Stimulated activated CD8-positive, alpha-beta memory T cell treated with anti-CD3 and anti-CD28 coated beads, Interleukin-12 subunit alpha, Interleukin-12 subunit beta, amount 100 ng/mL, for 4 hours (primary cell): ENCODE measurements at places on chromosomes 4 and X.

GRCh38 chr4:10925996-10926395, 241.4 kb upstream of the CLNK start:
- no peak for DNase-seq

- DNase-seq = no peak
Observed at GRCh38 chr4:57854748-57855147, 744.6 kb upstream of the IGFBP7 start.

DNA sequence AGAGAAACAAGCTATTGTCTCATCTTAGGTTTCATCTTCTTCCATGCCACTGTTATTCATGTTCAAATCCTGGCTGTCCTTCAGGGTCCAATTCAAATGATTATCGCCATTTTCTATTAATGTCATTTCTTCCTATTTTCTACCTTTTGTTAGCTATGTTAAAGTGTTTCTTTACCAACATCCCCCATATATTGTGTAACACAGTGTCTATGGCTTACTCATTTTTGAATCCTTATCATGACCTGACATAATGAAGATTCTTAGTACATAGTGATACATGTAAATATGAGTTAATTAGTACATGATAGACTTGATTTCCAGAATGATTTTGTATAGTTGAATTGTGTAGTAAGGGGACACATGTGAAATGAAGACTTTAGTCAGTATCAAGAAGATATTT, 152.4 kb downstream of the SNCA start:
- no peak for DNase-seq

GRCh38 chr4:95439896-95440295, 108.9 kb downstream of the UNC5C start:
- no peak for DNase-seq

- no peak for DNase-seq
Observed at GRCh38 chr4:177728361-177729152, 286.3 kb upstream of the AGA start.

GRCh38 chrX:109733613-109734083, 591 bp upstream of the ACSL4 start:
- no peak for DNase-seq

- peak; percentile 50 for DNase-seq
Observed at GRCh38 chr4:1693131-1693896, 9.2 kb upstream of the FAM53A start.

DNA sequence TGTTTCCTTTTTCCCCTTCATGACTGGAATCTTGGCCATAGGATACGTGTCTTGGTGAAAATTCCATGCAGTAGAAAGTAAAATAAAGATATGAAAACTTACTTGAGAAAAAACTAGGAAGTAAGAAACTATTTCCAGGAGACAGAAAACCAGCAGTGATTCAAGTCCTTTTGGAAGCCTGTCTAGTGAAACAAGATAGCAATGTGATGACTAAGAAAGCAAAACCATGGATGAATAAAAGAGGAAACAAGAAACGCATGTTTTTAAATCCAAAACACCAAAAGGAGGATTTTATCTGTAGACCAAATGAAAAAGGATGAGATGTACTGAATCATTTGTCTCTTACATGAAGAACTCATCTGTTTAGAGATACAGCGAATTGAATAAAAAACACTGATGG, 1430.0 kb downstream of the ARAP2 start:
- no peak for DNase-seq

GRCh38 chrX:17737986-17738713, 857 bp downstream of the SCML1 start:
- DNase-seq = peak; percentile 17

- no peak for DNase-seq
Observed at GRCh38 chr4:6788123-6788522, 5.6 kb downstream of the KIAA0232 start.

- DNase-seq = no peak
Observed at GRCh38 chrX:6041630-6042029, 187.0 kb downstream of the NLGN4X start.

DNA sequence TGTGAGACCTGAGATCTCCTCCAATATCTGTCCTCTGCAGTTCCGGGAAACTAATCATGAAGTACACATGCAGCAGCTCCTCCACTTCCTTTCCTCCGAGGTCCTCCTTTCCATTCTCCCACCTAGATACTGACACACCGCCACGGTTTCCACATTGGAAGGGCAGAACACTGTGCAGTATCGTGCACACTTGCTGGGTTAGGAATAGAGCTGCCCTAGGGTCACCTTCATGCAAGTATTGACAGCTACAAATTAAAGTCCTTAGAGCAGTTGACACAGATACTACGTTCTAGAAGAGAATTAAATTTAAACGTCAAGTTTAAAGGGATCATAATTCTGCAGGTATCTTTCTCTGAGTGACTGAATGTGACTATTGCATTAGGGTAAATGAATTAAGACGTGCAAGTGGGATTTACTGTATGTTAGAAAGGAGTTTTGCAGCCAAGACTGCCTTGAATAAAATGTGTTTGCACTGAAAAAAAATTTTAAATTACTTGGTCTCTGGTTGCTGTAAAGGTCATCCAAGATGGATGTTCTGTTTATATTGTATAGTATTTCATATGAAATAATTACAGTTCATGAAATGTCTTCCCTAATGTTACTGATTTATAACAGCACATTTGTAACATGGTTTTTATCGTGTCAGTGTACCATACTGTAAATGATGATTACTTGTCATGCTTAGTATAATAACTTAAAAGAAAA, 117.7 kb downstream of the STOX2 start:
- no peak for DNase-seq

GRCh38 chr4:166957451-166957850, 276.8 kb downstream of the SPOCK3 start:
- no peak for DNase-seq

GRCh38 chrX:140099221-140099620, 133.9 kb upstream of the CXorf66 start:
- DNase-seq = no peak

GRCh38 chr4:52643785-52644244, 15.3 kb downstream of the USP46 start:
- DNase-seq = no peak

GRCh38 chrX:137032841-137033773, 688 bp downstream of the GPR101 start:
- DNase-seq = no peak

- DNase-seq = no peak
Observed at GRCh38 chr4:129545599-129546278, 449.8 kb downstream of the C4orf33 start.

- peak; percentile 64 for DNase-seq
Observed at GRCh38 chr4:2469192-2469984, 482 bp downstream of the RNF4 start.

DNA sequence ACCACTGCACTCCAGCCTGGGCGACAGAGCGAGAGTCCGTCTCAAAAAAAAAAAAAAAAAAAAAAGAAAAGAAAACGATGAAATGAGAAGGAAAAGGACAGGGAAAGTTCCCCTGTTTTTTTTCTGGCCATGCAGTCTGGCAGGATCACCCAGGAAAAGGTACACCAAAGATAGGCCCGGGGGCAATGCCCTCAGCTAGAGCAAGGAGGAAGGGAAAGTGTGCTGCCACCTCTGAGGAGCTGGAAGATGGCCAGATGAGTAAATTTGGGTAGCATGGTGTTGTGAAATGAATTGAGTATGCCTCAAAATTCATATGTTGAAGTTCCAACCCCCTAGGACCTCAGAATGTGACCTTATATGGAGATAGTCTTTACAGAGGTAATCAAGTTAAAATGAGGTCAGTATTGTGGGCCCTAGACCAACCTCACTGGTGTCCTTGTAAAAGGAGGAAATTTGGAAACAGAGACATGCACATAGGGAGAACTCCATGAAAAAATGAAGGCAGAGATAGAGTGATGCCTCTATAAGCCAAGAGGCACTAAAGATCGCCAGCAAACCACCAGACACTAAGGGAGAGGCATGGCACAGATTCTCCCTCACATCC, 28.9 kb downstream of the MAOB start:
- DNase-seq = no peak

DNA sequence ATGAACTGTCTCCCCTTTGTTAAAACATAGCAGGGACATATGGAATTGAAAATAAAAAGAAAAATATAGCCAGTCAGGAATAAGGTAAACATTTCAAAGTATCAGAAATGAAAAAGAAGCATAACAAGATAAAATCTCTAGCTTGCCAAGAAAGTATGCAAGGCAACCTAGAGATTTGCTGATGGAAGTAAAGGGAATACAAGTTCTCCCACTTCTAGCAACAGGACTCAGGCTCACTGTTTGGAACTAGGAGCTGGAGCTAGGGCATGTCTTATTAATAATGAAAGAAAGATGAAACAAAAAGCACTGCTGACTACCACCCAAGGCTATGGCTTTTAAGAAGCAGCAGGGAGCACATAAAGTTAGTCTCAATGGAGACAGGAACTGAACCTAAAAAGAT, 18.2 kb downstream of the ANKRD50 start:
- DNase-seq = no peak

- DNase-seq = no peak
Observed at GRCh38 chrX:134622056-134622812, 36.0 kb downstream of the PLAC1 start.

GRCh38 chr4:114684462-114684861, 85.9 kb downstream of the UGT8 start:
- no peak for DNase-seq

DNA sequence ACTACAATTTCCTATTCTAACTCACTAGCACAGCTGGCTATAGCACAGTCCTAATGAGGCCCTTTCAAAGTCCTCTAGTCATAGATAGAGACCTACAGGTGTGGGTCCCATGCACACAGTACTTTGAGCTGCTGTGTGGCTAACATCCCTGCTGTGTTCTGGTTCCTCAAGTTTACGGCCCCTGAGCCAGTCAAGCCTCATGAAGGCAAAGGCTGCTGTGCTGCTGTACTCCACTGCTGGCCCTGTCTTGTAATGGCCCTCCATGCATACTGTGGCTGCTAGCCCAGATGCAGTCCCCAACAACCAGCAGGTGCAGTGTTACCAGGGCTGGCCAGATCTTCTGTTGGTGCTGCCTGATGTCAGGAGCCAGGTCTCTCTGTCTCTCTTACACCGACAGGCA, 23.4 kb upstream of the ENPEP start:
- no peak for DNase-seq

- DNase-seq = no peak
Observed at GRCh38 chr4:43846111-43846587, 602.5 kb downstream of the KCTD8 start.

DNA sequence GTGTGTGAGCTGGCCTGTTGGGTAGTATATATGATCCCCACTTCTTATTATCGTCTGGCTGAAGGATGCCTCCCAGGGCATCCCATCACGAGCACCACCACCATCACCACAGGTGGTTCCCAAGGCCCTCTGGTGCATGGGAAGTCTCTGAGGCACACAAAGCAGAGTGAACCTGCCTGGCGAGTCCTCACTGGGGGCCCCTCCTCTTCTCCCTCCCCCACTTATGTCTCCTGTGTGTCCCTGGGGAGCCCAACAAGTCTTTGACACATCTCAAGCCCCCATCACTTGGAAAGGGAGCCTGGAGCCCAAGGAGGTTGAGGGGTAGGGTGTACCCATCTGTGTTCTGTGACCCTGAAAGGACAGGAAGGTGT, 45.5 kb upstream of the NKX1-1 start:
- DNase-seq = no peak

DNA sequence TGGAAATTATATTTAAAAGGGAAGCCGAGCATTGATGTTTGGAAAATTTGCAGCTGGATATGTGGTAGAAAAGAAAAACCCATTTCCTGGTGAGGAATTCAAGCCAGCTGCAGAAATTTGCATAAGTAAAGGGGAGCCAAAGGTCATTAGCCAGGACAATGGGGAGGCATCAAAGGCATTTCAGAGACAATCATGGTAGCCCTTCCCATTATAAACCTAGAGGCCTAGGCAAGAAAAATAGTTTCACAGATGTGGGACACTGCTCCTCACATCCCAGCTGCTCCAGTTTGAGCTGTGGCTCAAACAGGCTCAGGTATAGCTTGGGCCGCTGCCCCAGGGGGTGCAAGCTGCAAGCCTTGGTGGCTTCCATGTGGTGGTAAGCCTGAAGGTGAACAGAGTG, 35.8 kb downstream of the NAP1L3 start:
- no peak for DNase-seq

DNA sequence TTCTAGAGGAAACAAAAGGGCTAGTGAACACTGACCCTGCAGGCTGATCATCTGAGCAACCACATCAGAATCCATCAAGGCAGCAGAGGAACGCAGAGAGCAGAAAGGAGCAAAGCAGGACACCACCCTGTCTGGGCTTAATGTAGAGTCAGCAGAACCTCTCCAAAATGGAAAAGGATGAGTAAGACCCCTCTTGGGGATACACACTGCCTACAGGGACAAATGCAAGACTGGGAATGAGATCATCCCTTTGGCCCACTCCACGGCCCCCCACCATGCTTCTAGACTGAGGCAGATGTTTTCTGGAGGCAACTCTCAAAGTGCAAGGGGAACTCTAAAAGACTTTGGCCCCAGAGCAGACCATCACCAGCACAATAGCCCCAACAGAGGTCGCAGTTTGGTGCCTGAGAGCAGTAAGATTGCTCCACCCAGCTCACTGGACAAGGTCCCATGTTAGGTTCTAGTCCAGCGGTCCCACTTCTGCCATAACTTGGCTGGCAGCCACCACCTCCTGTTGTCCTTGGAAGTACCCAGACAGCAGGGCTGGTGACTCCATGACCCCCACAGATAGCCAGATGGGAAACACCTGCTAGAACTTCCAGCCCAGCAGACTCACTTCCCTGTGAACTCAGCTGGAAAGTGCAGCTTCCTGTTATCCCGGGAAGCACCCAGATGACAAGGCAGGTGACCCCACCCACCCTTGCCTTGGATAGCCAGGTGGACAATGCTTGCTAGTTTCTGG, 372.7 kb downstream of the INPP4B start:
- DNase-seq = no peak

DNA sequence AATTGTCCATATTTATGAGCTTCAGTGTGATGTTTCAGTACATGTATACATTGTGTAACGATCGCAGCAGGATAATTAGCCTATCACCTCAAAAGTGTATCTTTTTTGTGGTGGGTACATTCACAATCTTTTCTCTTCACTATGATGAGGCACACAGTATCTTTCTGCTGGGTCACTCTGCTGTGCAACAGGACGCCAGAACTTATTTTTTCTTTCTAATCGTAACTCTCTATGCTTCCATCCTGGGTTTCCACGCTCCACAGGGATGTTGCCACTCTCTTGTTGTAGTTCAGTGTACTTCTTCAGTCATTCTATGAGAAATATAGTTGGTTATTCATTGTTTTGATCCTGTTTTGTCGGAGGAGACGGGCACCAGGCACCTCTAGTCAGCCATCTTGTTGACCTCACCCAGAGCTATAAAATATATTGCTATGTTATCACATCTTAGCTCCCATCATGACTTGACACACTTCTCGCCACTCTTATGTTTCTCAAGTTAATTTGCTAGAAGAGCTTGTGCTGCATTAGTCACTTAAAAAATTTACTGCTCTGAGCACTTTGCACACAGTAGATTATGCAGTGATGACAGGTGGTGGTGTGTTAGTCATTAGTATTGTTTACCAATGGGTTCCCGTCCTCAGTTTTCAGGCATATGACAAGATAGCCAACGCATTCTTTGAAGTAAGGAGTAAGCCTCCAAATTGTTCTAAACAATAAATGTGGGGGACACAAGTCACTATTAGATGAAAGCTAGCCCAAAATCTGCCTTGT, 1002.7 kb upstream of the PCDH7 start:
- DNase-seq = no peak

GRCh38 chr4:140158365-140159030, 4.5 kb upstream of the MAML3 start:
- DNase-seq = no peak
